ENCODE measurements at places on chromosomes 5 and 9.

- no peak for DNase-seq
Measured at GRCh38 chr5:139816566-139816965, 21.0 kb downstream of the PSD2 start.

- DNase-seq: no peak
Measured at GRCh38 chr5:163730206-163730756, 224.9 kb downstream of the MAT2B start.

DNA sequence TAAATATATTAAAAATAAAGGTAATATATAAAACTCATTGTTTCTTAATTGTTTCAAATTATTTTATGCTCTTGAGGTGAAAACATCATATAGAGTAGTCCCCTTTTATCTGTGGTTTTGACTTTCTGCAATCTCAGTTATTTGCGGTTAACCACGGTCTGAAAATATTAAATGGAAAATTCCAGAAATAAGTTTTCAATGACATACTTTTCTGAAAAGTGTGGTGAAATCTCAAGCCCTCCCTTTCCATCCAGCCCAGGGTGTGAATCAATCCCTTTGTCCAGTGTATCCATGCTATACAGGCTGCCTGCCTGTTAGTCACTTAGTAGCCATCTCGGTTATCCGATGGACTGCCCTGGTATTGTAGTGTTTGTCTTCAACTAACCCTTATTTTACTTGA, 546.7 kb upstream of the DMAC1 start:
- no peak for DNase-seq

DNA sequence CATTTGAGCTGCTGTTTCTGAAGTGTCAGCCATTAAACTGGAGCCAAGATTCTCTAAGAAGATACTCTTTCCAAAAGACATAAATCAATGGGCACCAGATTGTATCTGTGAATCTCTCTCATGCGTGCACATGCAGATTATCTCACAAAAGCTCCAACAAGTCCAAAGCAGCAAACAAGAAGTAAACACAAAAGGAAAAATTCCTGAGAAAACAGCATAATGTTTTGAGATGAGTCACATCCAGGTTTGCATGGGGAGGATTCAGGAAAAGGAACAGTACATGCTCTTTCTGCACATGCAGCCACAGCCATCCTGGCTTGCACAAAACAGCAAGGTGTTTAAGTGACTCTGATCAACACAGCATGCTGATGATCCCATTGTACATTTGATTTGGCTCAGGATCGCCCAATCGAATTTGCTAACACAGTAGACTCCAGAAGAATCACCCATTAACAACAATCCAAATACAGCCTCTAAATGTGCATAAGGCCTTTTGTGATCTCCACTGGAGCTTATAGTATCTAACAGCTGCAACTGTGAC, 143.1 kb downstream of the ELAVL2 start:
- no peak for DNase-seq

GRCh38 chr9:20940447-20941173, 90.8 kb downstream of the HACD4 start:
- no peak for DNase-seq

DNA sequence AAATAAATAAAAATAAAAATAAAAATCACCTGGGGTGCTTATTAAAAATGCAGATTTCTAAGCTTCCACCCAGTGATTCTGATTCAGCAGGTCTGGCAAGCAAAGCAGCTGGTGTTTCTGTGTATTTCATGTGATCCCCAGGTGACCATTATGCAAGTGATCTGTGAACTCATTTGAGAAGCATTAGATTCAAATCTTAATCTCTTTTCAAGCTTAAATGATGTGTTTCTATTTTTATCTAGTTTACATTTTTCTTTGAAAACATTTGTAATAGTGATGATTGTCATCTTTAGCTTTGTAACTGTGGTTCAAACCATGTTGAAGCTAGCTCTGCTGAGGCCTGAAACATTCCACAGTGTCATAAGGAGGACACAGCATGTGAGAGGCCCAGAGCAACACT, 804.8 kb upstream of the ZNF608 start:
- no peak for DNase-seq

DNA sequence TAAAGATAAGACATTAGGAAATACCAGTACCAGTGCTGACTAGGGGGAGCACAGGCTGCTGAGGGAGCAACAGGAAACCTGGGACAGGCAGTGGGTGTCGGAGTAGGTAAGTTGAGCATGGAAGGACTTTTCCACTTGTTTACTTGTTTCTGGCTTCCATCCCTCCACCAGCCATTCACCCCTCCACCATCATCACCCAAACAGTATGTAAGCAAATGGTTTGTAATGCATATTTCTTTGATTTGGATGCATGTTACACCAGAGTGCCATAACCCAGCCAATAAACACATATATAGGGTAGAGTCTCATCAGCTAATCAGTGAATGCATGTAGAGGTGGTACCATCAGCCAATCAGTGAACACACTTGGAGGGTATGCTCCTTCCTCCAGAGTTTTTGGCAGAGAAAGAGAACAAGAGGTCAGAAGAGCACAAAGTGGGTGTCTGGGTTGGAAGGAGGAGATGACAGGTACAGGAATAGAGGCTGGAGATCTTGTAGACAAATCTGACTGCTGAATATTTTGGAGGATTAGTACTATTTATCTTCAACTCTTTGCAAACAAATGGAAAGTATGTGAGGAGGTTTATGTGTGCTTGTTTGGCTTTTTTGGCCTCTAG, 37.7 kb upstream of the PDE8B start:
- no peak for DNase-seq

DNA sequence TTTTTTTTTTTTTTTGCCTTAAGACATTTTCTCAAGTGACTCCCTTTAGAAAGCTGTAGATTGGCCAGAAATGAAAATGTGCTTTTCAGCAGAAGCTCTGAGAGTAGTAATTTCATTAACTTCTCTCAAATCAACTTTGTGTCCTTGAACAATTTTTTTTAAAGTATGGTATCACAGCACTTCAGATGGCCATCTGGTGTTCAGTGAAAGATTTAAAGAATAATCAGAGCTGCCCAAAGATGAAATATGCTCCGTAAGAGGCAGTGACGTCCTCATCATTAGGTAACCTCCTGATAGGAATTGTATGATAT, 43.0 kb upstream of the PCAT7 start:
- DNase-seq: no peak
